ENCODE measurements at places on chromosomes 1 and 21.
A peak's percentile ranks its signal among the peaks of the same experiment; 100 is the strongest.

GRCh38 chr1:53869454-53870117 is 20.0 kb downstream of the YIPF1 start:
- no peak for DNase-seq

DNA sequence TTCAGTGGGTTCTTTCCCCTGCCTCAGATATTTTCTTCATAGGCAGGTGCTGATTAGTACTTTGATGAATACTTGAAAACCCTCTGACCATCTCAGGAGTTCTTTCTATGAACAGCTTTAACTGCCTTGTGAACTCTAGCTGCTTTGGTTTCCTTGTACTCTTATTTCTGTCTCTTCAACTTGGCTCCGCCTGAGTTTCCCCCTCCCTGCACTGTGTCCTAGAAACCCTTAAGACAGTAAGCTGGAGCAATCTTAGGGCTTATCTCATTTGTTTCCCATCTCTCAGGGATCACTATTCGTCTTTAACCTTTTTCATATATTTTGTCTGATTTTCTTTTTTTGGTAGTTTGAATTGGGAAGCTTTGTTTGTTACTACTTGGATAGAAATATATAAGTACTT is 99.1 kb downstream of the PKN2 start:
- no peak for DNase-seq

GRCh38 chr1:244019982-244020485 is 31.0 kb upstream of the ZBTB18 start:
- DNase-seq: peak; percentile 26

DNA sequence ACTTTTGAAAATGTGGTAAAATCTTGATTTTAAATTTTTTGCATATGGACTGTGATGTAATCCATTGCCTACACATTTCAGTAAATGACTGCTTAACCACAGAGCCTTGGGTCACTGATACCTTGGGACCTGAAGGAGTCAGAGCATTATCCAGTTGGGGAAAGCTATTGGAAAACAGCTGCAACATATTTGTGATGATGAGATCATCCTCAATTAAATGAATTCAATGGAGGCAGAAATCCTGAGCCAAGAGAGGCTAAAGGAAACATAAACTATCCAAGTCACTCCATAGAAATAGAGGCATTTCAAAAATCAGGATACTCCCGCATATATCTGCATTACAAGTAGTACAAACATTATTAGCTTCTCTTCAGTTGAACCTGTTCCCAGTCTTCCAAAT is 99.8 kb upstream of the PRMT6 start:
- DNase-seq: peak; percentile 5

DNA sequence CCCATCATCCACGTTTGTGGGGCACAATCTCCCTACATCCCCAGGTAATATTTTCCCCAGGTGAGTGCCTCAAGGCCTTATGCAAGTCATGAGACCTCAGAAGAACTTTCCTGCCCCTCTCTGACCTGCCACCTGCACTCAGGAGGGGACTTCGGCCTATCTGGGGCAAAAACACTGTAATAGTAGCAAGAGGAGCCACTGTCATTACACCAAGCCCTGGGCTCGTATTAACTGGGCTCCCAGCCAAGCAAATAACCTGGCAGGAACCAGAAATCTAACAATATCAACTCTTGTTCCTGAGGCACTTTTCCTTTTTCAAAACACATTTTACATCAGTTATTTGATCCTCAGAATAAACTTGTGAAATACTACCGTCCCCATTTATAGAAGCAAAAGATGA is 30.9 kb downstream of the LAMB3 start:
- DNase-seq: no peak

- no peak for DNase-seq
Measured at GRCh38 chr1:57329937-57330336, 93.9 kb downstream of the DAB1 start.

- DNase-seq: peak; percentile 76
Measured at GRCh38 chr1:231357831-231358354, 19.8 kb downstream of the SPRTN start.

Data from NCI-H69 (cell line).